Stimulated activated CD8-positive, alpha-beta memory T cell treated with anti-CD3 and anti-CD28 coated beads, Interleukin-15, amount 100 ng/mL, for 4 hours (primary cell): ENCODE measurements at places on chromosomes 3 and 15.

DNA sequence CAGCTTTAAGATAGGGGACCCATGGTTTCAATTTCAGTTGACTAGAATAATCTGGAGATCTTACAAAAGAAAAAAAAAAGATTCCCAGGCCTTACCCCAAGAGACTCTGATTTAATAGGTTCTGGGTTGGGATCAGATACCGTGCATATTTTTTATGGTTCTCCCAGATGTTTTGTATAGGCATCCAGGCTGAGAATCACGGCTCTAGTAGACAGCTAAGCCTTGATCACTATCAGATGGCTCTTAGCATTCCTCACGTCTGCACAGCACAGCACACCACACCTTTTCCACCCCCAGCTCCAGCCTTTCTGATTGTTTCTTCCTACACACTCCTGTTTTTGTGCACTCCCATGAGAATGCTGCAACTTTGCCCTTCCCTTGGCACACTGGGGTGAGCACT is 40.8 kb downstream of the TMEM45A start:
- no peak for DNase-seq

- no peak for DNase-seq
Measured at GRCh38 chr15:76181705-76182107, 121.9 kb downstream of the TMEM266 start.

GRCh38 chr15:33923446-33923845 is 44.9 kb upstream of the CHRM5 start:
- DNase-seq = no peak

- no peak for DNase-seq
Measured at GRCh38 chr3:121649645-121650044, 11.1 kb downstream of the HCLS1 start.

DNA sequence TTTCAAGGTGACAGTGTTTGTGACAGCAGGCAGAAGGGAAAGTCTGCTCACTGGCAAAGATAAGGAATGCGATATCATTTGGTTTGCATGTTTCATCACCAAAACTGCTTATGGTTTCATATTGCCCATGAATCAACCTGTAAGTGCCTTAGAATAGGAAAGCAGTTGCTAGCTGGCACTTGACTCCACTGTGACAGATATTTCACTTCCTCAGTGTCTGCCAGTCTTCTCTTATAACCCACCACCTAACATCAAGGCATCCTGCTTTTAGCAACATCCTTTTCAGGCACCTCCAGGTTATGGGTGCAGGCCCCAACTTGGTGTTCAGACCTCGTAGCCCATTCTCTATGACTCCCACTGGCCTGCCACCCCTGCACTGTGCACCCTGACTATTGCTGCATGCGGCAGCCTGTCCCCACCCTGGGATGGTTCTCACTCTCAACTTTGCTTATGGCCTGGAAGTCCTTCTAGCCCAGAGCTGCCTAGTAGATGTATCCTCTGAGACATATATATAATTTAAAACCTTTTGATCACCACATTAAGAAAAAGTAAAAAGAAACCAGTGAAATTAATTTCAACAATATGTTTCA is 154.4 kb upstream of the RARB start:
- DNase-seq = no peak

DNA sequence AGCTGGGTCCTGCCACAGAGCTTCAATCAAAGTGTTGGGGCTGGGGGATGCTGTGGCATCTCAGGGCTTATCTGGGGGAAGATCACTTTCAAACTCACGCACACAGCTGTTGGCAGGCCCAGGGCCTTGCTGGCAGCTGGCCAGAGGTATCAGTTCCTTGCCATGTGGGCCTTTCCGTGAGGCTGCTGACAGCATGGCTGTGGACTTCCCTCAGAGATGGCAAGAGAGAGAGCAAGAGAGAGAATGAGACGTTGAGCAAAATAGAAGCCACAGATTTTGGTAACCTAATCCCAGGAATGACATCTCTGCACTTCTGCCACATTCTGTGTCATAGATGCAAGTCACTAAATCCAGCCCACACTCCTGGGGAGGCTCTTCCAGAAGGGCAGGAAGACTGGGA is 91.0 kb downstream of the TPRG1 start:
- no peak for DNase-seq

DNA sequence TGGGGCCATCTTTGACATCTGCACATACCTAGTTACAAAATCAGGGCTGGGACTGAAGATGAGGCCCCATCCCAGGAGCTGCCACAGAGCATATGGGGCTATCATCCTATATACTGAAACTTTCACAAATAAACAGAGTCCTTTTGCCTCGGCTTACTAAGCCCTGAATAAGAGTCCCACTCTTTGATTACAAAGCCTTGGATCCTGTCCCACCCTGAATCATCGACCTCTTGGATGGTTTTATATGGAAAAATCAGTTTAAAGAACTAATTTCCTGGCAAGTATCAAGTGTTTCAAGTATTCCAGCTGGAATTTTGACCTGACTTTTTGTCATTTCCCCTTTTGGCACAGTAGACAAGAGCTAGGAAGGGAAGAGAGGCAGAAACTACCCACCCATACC is 331.3 kb upstream of the FRG2C start:
- DNase-seq = no peak

DNA sequence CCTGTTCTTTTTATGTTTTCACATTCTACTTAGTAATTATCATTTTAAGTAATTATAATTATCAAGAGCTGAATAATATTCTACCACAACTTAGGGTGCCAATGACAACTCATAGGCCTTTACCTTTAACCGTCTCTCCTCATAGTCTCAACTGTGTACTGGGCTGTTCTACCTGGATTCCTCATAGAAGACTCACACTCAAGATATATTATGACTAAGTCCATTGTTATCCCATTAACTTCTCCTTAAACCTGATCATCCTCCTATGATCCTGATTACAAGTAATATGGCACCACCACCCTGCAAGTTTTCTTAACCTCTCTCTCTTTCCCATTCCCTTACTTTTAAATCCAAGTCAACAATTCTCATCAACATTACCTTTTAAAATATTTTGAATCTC is 285.9 kb upstream of the VEPH1 start:
- DNase-seq = no peak

GRCh38 chr3:165254812-165255211 is 58.6 kb upstream of the SLITRK3 start:
- DNase-seq = no peak

GRCh38 chr3:139694542-139694941 is 16.8 kb upstream of the NMNAT3 start:
- no peak for DNase-seq

DNA sequence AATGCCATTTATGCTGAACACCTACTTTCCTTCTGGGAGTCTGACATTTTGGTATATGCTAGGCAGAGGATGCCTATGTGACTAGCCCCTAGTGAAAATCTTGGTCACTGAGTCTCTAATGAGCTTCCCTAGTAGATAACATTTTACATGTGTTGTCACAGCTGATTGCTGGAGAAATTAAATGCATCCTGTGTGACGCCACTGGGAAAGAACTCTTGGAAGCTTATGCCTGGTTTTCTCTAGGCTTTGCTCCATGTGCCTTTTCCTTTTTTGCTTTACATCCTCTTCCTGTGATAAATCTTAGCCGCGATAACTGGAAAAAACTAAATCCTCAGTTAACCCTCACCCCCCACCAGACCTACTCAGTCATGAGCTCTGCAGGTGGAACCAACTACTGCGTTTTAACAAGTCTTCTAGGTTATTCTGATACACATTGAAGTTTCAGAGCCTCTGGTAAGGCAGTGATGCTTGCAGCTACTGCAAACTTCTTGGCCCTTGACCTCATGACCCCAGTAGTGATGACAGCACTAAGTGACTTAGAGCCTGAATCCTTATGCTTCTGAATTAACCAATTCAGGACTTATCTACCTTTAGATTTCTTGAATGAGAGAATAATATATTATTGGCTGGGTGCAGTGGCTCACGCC is 292.4 kb upstream of the SOX14 start:
- no peak for DNase-seq

- no peak for DNase-seq
Measured at GRCh38 chr3:51100536-51100851, 284.6 kb upstream of the MANF start.

DNA sequence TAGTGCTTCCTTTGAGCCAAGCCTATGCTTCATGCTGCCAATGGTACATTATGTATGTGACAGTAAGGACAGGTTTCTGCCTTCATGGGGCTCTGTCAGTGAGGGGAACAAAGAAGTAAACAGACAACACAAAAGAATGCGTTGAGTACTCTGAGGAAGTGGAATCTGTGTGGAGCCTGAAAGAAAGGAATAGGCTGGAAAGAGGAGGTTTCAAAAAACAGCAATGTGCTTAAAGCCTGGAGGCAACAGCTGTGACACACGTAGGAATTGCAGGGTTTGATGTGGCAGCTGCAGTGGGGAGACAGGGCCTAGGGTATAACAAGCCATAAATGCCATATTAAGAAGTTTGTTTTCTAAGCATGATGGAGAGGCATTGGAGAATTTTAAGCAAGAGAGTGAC is 316.7 kb downstream of the CLSTN2 start:
- no peak for DNase-seq

GRCh38 chr15:85324202-85324601 is 56.2 kb upstream of the AKAP13 start:
- no peak for DNase-seq

DNA sequence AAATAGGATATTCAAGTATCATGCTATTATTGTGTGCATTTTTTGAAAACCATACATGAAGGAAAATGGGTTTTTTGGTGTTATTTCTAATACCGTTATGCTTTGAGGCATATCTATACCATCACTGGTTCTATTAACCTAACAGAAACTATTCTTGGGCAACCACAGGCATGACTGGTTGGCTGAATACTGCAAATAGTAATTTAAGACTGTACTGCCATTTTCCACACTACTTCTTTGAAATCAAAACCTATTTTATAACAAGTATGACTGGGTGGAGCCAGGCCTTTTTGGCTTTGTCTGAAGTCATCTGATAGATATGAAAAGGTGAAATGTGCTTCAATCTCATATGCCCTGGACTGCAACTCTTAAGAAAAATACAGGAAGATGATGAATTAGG is 115.1 kb downstream of the ULK4 start:
- DNase-seq = no peak

DNA sequence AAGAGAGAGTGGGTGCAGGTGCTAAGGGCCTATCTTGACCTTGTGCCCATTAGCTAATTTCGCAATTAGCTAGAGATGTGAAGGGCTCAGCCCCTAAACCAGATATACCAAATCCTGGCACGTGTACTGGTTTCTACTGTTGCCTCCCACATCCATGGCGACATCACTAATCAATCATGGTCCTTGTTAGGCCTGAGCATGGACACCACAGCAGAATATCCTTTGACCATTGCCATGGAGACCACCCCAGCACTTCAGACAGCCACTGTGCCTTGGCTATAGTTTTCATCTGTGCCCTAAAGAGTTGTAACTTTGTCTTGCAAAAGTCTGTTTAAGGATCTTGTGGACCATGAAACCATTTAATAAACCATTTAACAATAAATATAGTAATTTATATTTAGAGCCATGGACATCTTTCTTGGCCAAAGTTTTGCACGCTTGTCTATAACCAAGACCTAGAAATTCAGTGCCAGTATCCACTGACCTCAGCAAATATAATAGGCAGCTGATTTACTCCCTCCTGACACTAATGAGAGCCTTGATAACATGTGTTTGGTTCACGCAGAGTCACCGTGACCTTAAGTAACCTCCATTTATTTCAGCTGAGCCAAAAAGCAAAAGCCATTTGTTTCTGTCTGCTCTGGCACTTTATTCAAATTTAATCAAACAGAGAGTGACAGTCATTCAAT is 43.4 kb downstream of the COLQ start:
- DNase-seq = no peak
